ENCODE measurements at places on chromosomes 2 and 18.

GRCh38 chr18:76545433-76546087 lies 50.5 kb upstream of the ZNF516 start:
- DNase-seq, result no peak

DNA sequence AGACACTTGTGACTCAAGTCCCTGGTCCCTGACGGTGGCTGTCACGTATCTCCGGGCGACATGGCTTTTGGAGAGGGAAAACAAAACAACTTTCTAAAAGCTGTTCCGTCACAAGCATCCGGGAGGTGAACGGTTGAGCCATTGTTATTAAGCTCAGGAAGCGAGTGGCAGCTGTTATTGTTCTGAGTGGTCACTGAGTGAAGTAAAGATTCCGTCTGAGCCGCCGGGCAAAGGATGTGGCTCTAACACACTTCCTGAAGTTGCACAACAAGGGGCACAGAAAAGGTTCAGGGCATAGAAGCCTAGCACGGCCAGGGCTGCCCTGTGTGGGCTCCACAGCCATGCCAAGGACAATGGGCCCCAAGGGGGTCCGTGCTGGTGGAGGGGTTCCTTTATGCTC lies 24.3 kb downstream of the INPP5D start:
- no peak for DNase-seq

DNA sequence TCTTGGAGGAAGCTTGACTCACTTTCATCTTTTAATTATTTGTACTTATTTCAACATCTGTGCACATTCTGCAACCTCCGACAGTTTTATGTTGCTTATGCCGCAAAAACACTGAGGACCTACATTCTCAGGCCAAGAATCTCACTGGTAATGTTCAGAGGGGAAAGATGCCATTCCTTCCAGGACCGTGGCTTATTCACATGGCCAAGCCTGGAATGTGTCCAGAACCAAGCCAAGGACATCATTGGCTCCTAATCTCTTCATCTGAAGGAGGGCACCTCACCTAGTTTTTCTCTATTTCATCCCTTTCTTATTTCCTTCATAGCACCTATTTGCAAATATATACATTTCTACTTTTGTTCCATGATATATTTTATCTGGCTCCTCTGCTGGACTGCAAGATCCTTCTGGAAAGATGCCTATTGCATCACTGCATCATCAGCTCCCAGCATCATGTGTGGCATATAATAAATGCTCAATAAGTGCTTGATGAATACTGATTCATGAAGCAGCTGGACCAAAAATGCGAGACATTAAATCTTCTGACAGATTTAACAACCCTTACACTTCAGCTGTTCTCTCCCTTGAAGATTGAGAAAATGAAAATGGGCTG lies 377.1 kb downstream of the TNS1 start:
- no peak for DNase-seq

GRCh38 chr2:61534926-61535325 lies 3.2 kb downstream of the XPO1 start:
- no peak for DNase-seq

DNA sequence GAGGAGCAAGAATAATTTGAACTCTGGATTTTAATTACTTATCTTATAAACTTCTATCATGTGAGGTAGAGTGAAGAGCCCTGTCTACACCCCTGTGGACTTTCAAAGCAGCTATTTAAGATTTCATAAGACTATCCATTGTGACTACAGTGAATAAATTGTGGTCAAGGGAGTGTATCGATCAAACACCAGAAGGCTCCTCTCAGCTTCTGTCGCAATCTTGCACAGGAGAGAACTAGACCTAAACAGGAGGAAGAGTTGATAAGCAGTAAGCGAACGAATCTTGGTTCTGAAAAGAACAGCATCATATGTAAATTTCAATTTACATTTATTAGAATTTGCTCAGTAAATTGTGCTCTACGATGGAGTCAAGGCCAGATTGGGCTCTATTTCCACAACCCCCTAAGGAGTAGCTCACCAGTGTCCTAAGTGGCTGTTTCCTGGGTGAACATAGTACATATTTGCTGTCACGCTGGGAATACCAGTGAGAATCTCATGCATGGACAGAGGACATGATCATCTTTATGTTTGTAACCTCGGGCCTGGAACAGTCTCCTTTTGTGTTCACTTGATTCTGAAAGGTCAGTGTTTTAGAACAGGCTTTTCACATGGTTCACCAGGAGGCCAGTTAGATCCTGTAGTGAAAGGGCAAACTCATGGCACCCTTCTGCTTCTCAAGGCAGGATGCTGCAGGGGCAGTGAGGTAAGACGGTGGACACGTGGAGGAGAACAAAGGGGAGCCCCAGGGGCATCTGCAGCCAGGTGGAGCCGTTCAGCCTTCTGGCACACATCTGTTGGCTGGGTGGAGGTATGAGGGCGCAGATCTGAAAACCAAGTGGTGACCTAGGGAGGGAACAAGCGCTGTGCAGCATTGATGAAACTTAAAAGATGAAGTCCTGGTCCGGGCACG lies 33.3 kb downstream of the NPAS2 start:
- no peak for DNase-seq

DNA sequence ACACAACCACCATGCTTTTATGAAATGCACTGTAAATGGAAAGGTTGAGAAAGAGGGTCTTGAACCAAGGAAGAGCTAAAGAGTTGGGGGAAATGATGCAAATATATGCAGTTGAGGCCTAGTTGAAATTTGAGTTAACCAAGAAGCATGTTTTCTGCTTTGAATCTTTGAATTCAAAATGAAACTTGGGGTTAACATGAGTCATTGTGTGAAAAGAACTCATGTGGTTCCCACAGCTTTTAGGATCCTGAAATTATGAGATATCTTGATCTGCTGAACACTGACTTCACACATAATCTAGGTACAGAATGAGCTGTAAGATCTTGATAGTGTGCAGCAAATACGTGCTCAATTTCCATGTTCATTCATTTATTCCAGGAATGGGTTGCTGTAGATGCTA lies 422.9 kb upstream of the TRIB2 start:
- DNase-seq, result no peak

- DNase-seq, result no peak
Measured at GRCh38 chr2:34294961-34295360, 695.9 kb upstream of the FAM98A start.

- DNase-seq, result no peak
Measured at GRCh38 chr2:203975912-203976311, 39.3 kb downstream of the ICOS start.

GRCh38 chr2:3176071-3176868 lies 201.3 kb downstream of the EIPR1 start:
- no peak for DNase-seq

GRCh38 chr2:152513029-152513428 lies 178.1 kb downstream of the FMNL2 start:
- DNase-seq, result no peak

DNA sequence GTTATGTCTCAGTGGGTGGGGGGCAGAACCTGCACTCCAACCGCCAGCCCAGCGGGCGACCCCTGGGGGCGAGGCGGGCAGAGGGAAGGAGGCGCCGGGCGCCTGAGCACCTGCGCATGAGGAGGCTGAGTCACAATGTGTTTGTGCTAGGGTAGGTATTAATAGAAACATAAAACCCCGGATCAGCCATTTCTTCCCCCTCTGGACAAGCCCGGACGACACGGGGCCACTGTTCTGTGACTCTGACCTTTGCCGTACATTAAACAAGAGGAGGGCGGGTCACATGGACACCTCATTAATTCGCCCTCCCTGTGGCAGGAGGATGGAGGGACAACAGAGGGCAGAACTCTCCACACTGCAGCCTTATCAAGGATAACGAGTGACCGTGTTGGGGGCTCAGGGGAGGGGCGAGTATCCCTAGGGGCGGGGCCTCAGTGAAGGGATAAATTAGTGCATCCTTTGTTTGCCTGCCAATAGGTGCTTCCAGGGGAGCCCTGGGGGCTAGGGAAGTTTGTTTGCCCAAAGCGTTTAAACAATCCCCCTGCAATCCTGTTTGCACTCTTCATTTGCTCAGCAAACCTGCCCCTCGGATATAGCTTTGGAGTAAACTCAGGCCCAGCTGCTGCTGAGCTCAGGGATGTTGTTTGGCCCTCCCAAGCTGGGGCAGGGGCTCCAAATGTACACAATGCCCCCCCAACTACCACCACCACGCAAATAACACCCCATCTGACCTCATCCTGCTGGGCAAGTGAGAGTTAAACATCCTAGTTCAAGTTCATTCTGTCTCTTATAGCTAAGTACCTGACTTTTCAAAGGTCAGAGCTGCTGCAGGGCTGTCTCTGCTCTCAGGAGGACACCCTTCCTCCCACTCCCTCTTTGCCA lies 171.2 kb upstream of the GLI2 start:
- no peak for DNase-seq

GRCh38 chr2:55929476-55929875 lies 5.9 kb upstream of the EFEMP1 start:
- no peak for DNase-seq

GRCh38 chr2:149420053-149420963 lies 89.9 kb downstream of the LYPD6 start:
- DNase-seq, result no peak

- DNase-seq, result no peak
Measured at GRCh38 chr2:205047273-205047839, 502.1 kb downstream of the PARD3B start.

DNA sequence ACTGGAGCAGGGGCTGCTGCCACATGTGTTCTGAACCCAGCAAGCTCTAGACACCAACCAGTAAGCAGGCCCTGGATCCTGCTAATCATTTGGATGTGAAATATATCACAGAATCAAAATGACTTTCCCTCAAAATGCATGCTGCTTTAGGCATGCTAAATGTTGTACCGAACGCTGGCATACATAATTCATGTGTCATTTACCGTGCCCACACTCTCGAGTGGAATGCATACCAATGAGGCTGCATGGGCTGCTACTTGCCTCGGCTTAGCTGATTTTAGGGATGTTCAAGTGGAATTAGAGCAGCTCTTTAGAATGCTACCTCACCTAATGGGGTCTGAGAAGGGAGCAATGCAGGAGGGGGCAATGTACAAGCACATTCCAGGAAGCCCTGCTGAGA lies 509.6 kb upstream of the RAB6C start:
- no peak for DNase-seq

DNA sequence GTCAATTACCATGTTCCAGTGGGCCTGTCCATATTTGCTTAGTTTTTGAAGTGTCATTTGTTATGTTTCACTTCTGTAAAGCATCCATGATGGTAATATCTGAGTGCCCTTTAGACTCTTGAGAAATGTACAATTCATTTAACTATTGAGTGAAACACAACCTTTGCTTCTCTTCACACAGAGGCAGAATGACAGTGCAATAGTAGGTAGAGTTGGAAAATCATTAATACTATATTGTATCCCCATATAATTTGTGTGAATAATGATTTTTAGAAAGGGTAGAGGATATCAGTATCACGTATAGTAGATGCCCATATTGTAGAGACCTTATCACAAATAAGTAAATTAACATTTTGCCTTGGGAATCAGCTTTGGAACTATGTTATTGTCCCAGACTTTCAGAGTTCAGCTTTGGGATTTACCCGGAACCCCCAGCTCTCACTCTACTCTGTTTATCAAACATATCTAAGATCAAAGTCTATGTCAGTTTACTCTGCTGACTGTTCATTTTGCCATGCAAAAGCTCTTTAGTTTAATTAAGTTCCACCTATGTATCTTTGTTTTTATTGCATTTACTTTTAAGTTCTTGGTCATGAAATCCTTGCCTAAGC lies 172.7 kb upstream of the NOL4 start:
- DNase-seq, result no peak

- DNase-seq, result peak; percentile 19
Measured at GRCh38 chr2:230713331-230714135, 891 bp downstream of the CAB39 start.

DNA sequence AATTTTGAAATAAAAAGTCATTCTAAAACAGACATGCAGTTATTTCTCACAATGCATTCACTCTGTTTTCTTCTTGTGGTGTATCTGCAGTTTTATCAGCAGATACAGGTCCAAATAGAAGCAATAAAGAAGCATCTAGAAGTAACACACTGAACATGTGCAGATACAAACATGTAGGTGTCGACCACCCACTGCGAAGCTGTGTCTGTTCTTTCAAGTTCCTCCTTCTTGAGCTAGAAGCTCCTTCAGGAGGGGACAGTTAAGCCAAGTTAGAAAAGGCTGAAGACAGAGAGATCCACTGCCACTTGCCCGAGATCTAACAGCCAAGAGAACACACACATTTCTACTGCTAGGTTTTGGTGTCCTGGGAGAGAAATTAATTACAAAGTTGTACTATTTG lies 30.1 kb downstream of the WDFY1 start:
- DNase-seq, result no peak

- no peak for DNase-seq
Measured at GRCh38 chr18:52499644-52500043, 159.6 kb downstream of the DCC start.

- DNase-seq, result no peak
Measured at GRCh38 chr2:234429265-234429664, 67.6 kb downstream of the ARL4C start.

DNA sequence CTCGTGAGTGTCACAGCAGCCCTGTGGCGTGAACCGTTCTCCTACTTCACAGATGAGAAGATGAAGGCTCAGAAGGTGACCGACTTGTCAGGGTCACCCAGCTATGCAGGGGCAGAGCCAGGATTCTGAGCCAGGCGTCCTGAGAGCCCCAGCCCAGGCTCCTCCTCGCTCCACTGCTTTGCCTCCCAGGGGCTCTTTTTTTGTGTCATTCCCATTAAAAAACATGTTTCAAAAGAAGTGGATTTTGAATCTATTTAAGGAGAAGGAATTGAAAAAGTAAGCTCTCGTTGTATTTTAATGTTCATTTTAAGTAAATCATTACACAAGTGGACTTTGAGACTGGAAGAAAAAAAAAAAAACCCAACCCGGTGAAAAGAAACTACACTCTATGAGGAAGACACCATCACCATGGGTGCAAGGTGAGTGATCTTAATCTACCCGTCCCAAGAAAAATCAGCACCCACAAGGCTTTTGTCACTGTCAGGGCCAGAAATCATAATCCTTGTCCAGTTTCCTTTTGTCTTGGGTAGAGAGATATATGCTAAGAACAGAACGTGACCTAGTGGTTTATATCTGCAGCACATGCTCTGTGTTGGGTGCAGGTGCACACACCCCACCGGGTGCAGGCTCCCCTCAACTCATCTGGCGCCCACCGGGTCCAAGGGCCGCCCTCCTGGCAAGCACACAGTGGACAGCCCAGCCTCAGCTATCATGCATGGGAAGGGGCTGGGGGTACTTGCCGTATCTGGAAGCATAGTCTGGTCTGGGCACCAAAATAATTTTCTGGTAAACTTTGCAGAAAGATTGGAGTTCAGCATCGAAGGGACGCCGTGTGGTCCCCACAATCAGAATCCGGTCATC lies 73.5 kb upstream of the ASB18 start:
- no peak for DNase-seq

DNA sequence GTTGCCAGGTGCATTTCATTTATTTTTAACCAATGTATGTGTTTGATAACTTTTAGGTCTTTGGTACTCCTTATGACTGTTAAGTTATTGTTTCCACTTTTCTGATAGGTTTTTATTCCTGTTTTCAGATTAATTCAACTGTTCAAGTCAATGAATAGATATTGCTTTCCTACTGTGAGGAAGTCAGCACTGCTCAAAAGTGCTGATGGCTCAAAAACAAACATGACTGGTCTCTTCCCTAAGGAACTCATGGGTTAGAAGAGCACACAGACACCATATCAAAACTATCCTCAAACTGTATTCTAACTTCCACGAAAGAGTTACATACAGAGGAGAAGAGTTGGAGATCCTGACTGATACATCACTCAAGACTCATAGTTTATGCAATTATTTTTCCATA lies 39.9 kb upstream of the REG3G start:
- DNase-seq, result no peak

- DNase-seq, result no peak
Measured at GRCh38 chr2:119827866-119828507, 68.3 kb downstream of the PTPN4 start.

All from substantia nigra (tissue), 51 donors.